ENCODE measurements at places on chromosomes 13 and 19. TPM values are rescaled to one million over a fixed set of nuclear protein-coding genes. Genes with fewer than 3 reads are reported as not detected.

DNA sequence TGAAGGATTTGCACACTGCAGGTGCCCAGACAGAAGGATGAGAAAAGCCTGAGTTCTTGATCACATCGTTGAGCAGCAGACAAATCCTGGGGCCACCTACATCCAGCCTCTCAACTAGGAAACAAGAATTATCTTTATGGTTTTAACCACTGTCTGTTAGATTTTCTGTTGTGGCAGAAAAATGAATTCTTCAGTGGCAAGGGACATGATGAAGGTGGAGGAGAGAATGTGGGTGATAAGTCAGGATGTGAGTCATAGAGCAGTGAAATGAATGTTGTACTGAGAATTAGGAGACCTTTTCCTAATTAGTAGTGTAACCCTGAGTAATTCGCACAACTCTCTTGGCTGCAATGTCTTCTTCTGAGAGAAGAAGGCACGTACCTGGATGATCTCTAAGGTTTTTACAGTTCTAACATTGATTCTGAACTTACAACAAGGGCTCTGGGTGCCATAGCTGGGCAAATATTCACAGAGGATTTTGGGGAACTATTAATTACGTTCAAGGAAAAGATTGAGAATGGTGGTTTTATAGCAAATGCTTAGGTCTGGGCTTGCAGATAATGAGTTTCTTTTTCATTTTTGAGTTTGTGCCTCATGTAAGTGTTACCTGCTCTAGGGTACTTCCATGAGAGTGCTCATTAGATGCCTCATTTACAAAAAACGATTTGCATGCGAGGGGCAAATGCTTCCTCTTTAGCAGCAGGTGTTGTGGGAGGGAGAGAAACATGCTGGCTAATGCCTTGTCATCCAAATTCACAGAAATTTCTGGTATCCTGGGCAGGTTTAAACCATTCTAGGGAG, 111.0 kb upstream of the KL start:
- peak; percentile 74 for DNase-seq

Gene BCL3
- not detected for total RNA-seq

Gene PRR19
- 0.25 TPM for total RNA-seq

GRCh38 chr19:3073159-3073563, 10.9 kb upstream of the TLE5 start:
- DNase-seq: no peak

GRCh38 chr19:1280636-1281568, 4.8 kb upstream of the EFNA2 start:
- DNase-seq: no peak

Gene HRC
- not detected for total RNA-seq

DNA sequence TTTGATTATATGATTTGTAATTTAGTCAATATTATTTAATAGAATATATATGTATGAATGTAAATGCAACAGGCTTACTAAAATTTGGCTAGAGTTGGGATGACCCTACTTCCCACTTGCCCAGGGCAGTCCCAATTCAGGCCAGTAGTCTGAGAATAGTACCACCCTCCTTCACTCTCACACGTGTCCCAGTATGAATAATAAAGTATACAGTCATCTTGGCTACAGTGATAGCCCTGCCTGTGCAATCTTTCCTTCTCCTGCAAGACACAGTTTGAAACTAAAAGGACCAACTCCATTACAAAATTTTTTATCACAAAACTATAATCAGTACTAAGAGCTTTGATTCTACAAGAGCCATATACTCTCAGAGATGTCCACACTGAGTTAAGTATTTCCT, 76.2 kb downstream of the SACS start:
- no peak for DNase-seq

Measured in Karpas-422 (cell line).